ENCODE measurements at places on chromosomes 2 and 18. TPM values are rescaled to one million over a fixed set of nuclear protein-coding genes. Genes with fewer than 3 reads are reported as not detected.

Gene POTEJ
- 1.8 TPM for total RNA-seq

Gene AQP12B
- total RNA-seq: 0.15 TPM

Gene TMEM182
- total RNA-seq: 3.7 TPM

Gene ANKRD36C
- 23.2 TPM for total RNA-seq

Gene GLI2
- 9.2 TPM for total RNA-seq

Gene SLC38A11
- total RNA-seq: 1.2 TPM

Gene SLC11A1
- 57.6 TPM for total RNA-seq

Gene AGXT
- 0.61 TPM for total RNA-seq

- H3K4me3 ChIP-seq: no peak overlapping the region
- H3K36me3 ChIP-seq: no peaks in the 10 kb centered on the region
- peaks cover 36% of the 10 kb centered on the region for H3K4me1 ChIP-seq
- no peaks in the 10 kb centered on the region for H3K27me3 ChIP-seq
- no peak for DNase-seq
Measured at GRCh38 chr2:128423788-128424165, 105.1 kb upstream of the HS6ST1 start.

DNA sequence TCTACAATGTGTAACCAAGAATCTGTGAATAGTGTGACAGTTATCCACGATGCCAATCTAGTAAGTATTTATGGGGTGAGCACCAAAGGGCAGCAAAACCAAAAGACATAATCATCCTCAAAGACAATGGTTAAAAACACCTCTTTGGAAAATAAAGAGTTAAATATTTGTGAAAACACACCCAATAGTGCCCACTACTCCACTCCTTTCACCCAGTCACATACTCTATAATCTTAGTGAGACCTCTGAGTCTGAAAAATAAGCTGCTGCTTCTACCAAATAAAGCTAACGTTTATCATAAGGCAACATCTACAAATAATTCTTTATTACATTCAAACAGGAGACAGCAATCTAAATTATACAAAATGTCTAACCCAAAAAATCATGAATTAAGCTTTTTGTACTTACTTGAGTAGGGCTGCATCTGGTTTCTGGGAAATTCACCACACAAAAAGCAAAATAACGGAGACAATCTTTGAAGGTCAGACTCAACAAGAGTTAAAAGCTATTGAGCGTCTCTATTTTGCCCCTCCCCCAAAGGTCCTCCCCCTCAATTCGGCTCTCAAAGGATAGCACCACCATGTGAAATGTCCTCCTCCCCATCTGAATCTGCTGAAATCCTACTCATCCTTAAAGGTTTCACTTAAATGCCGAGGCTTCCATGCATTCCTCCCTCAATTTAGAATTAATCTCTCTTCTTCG is 2.0 kb downstream of the RAPH1 start:
- peaks cover 2% of the 10 kb centered on the region for H3K4me1 ChIP-seq
- peak overlapping the region; percentile 12 for H3K27ac ChIP-seq
- DNase-seq: peak; percentile 71
- no peaks in the 10 kb centered on the region for H3K27me3 ChIP-seq
- no peaks in the 10 kb centered on the region for H3K36me3 ChIP-seq

- no peaks in the 10 kb centered on the region for H3K27me3 ChIP-seq
- no peaks in the 10 kb centered on the region for H3K36me3 ChIP-seq
- H3K4me1 ChIP-seq: peaks cover 8% of the 10 kb centered on the region
- no peak overlapping the region for H3K4me3 ChIP-seq
Measured at GRCh38 chr2:207505728-207506127, 24.0 kb upstream of the CREB1 start.

DNA sequence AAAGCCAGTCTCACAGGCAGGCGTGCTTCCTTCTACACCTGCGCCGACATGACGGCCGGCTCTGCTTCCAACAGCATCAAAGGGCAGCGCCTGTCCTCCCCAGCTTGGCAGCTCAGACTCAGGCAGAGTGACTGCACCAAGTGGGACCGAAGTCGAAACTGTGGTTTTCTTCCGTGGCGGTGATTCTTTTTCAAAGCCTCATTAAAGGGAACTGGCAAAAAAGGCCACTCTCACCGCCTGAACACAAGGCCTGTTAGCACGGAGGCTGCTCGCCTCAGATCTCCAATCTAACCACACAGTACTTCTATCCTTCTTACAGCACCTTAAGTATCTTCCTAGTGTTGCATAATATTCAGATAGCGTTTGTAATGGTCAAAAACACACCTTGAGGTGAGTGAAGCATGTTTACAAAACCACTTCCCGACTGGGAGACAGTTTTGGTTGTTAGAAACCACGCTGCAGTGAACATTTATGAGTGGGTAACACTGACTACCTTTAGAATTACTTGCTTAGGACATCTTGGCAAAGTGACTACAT is 236.4 kb downstream of the HDAC4 start:
- peaks cover 5% of the 10 kb centered on the region for H3K36me3 ChIP-seq
- H3K27ac ChIP-seq: no peak overlapping the region
- no peaks in the 10 kb centered on the region for H3K4me1 ChIP-seq
- H3K4me3 ChIP-seq: no peak overlapping the region

DNA sequence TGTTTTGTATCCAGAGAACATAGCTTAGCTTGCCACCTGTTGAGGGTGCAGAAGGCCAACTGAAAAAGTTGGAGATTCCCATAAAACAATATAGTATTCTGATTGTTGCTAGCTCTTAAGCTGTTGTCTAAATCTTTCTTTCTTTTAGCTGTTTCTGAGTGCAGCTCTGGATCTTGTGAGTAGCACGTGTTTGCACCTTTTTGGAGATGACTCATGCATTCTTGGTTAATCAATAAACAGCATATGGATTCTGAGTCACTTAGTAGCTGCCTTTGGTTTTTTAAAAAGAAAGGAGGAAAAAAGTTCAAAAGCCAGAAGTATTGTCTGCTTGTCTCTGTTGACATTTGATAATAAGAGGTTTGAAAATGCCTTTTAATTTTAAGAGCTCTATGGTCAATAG is 483.0 kb upstream of the FSIP2 start:
- H3K36me3 ChIP-seq: no peaks in the 10 kb centered on the region
- no peak for DNase-seq
- H3K27me3 ChIP-seq: no peaks in the 10 kb centered on the region
- H3K4me1 ChIP-seq: no peaks in the 10 kb centered on the region
- H3K4me3 ChIP-seq: no peak overlapping the region

- no peak for DNase-seq
- H3K27me3 ChIP-seq: no peaks in the 10 kb centered on the region
- no peak overlapping the region for H3K4me3 ChIP-seq
- H3K4me1 ChIP-seq: no peaks in the 10 kb centered on the region
- H3K36me3 ChIP-seq: no peaks in the 10 kb centered on the region
Measured at GRCh38 chr2:78699696-78700095, 325.8 kb upstream of the REG3G start.

DNA sequence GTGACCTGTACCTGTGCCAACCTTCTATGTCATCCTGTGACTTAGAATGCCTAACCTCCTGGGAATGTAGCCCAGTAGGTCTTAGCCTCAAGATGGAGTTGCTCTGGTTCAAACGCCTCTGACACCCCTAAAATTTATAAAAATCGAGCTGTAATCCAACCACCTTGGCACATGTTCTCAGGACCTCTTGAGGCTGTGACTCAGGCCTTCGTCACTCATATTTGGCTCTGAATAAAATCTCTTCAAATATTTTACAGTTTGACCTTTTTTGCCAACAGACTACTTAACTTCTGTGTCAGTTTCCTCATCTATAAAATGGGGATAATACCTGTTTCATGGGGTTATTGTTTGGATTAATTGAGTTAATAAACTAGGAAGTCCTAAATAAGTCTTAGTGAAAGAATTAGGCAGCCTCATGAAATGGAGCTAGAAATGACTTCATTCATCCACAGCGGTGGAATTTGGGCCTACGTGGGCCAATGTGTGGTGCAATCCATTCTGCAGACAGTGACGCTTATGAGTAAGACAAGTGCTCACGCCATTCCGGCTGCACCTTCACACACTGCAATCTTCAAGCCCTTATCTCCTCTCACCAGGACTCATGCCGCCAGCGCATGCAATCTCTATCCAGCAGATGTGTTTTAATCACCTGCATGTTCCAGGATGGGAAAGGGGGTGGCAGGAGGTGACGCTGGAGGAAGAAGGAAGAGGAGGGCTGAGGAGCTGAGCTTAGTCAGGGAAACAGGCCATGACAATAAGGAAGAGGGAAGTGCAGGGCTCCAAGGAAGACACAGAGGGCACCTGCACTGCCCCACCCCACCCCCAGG is 2.0 kb upstream of the UBE2F start:
- H3K4me3 ChIP-seq: no peak overlapping the region
- H3K27me3 ChIP-seq: no peaks in the 10 kb centered on the region
- H3K4me1 ChIP-seq: peaks cover 19% of the 10 kb centered on the region
- H3K36me3 ChIP-seq: no peaks in the 10 kb centered on the region
- no peak overlapping the region for H3K27ac ChIP-seq

DNA sequence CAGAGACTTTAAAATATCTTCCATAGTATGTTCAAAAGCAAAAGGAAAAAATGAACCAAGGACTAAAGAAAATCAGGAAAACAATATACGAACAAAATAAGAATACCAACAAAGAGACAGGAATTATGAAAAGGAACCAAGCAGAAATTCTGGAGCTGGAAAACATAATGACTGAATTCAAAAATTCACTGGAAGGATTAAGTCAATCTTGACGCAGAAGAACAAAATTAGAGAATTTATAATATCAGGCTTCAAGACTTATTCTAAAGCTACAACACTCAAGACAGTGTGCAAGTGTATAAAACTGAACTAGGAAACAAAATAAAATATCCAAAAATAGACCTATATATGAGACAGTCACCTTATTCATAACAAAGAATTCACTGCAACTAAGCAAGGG is 56.9 kb upstream of the GYPC start:
- no peak for DNase-seq
- no peaks in the 10 kb centered on the region for H3K4me1 ChIP-seq
- H3K27me3 ChIP-seq: no peaks in the 10 kb centered on the region
- no peak overlapping the region for H3K27ac ChIP-seq
- H3K36me3 ChIP-seq: no peaks in the 10 kb centered on the region

- no peak overlapping the region for H3K27ac ChIP-seq
- no peak overlapping the region for H3K4me3 ChIP-seq
- no peaks in the 10 kb centered on the region for H3K4me1 ChIP-seq
- DNase-seq: no peak
- no peaks in the 10 kb centered on the region for H3K36me3 ChIP-seq
Measured at GRCh38 chr18:23718731-23719130, 29.5 kb downstream of the LAMA3 start.

- no peaks in the 10 kb centered on the region for H3K27me3 ChIP-seq
- no peaks in the 10 kb centered on the region for H3K36me3 ChIP-seq
- DNase-seq: no peak
- no peaks in the 10 kb centered on the region for H3K4me1 ChIP-seq
- H3K27ac ChIP-seq: no peak overlapping the region
- no peak overlapping the region for H3K4me3 ChIP-seq
Measured at GRCh38 chr2:169343202-169343601, 19.1 kb downstream of the LRP2 start.

GRCh38 chr2:161036926-161037325 is 123.3 kb upstream of the TANK start:
- H3K4me3 ChIP-seq: no peak overlapping the region
- H3K27me3 ChIP-seq: no peaks in the 10 kb centered on the region
- no peak for DNase-seq
- no peak overlapping the region for H3K27ac ChIP-seq

DNA sequence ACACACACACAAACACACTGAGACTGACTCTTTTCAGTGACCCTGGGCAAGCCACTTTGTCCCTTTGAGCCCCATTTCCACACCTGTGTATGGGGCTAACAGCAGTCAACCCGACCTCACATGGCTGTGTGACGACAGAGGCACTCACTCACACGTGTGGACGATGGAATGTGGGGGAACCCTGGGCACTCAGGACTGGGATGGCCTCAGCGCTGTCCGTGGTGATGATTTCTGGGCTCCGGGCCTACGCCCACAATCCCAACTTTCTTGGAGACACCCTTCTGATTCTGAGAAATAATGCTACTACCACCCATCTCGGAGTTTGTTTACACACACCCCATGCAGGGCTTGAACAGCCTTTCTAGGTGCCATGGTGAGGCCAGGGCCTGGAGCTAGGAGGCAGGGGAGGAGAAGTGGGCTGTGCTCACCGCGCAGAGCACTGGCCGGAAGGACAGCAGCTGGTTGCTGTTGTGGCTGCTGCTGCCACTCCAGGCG is 1.5 kb downstream of the CRYBA2 start:
- peaks cover 93% of the 10 kb centered on the region for H3K27me3 ChIP-seq
- no peak overlapping the region for H3K4me3 ChIP-seq
- H3K27ac ChIP-seq: no peak overlapping the region
- H3K36me3 ChIP-seq: no peaks in the 10 kb centered on the region
- H3K4me1 ChIP-seq: no peaks in the 10 kb centered on the region

- no peaks in the 10 kb centered on the region for H3K4me1 ChIP-seq
- no peaks in the 10 kb centered on the region for H3K36me3 ChIP-seq
- no peak overlapping the region for H3K4me3 ChIP-seq
- no peak overlapping the region for H3K27ac ChIP-seq
- DNase-seq: no peak
Measured at GRCh38 chr18:78799382-78800089, 180.1 kb upstream of the SALL3 start.

All from lung (tissue), 17 donors.